ENCODE measurements at places on chromosomes 16 and 17.

DNA sequence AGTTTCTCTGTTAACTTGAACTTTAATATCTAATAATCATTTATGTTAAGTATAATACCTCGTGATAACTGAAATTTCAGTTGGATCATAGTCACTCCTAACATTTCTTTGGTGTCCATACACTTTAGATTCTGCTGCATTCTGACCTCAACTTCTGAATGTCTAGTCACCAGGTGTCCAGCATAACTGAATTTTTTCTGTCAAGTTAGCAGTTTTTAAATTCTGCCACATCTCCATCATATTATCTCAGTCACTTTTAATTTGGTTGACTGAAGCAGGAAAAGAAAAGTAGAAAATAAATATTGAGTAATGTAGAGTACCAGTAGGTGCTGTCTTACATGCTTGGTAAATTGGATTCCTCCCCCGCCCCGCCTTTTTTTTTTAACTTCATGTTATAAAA is 128.6 kb downstream of the TANC2 start:
- DNase-seq: no peak

- DNase-seq: no peak
Measured at GRCh38 chr16:7442050-7442449, 109.4 kb downstream of the RBFOX1 start.

GRCh38 chr17:13393841-13394710 is 207.7 kb downstream of the HS3ST3A1 start:
- DNase-seq: no peak

DNA sequence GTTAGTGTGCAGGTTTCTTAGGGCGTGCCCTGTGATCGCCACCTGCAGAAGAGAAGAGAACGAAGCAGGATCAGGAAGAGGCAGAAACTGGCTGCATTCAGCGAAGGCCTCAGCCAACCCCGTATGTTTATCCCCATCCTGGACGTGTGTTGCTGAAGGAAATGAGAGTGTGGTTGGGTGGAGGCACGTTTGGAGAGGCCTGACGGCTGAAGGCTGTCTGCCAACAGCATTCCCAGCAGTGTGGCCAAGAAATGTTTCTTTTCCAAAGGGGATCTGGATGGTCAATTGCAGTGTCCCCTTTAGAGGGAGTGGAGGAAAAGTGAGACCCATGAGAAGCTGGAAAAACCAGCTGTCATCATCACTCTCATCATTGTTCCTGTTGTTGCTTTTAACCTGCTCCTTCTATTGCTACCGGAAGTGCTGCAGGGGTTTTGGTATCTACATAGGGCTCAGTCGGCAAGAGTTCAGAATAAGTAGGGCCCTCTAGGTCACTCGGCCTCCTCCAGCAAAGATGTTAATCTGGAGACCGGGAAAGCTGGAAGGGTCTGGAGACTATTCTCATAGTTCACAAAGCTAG is 46.5 kb upstream of the SLC47A1 start:
- no peak for DNase-seq

DNA sequence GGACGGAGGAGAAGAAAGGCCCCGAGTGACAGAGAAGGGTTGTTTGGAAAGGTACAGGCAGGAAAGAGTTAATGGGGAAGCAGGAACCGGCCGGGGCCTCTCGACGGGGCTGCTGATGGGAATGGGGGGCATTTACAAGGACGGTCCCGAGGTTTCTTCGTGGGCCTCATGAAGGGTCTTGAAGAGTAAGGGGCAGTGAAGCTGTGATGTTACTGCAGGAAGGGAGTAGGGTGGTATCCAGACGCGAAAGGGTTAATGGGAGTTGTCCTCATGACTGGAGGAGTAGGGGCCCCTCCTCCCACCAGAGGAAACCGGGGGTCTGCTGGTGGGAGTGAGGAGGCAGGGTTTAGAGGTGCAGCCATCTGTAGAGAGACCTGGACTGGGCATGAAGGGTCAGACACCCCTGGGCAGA is 481 bp downstream of the PDK2 start:
- no peak for DNase-seq

DNA sequence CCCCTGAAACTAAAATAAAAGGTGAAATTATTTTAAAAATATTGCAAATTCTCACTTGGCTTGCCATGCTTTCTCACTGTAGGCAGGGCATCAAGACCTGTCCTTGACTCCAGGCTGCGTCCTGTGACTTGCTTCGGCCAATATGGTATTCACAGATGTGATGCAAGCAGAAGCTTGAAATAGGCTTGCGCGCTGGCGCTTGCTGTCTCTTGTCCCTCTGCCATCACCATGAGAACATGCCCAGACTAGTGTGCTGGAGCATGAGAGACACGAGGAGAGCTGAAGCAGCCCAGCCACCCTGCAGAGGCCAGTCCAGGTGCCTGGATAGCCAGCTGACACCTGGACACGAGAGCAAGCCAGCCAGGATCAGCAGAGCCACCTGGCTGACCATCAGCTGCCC is 21.8 kb upstream of the ZKSCAN2 start:
- no peak for DNase-seq

DNA sequence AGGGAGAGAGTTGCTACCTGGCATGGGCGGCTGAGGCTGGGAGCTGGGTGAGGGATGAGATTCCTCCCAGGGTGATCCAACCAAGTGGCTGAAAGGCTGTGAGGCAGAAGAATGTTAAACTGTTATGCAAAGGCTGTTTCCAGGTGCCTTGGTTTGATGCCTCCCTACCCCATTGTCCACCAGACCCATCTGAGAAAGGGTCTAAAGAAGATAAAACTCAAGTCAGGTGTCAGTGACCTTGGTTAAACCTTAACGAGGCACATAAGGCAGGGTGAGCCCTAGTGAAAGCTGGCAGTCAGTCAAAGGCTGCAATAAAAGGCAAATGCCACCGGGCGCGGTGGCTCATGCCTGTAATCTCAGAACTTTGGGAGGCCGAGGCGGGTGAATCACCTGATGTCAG is 23.8 kb downstream of the LDHD start:
- DNase-seq: no peak

DNA sequence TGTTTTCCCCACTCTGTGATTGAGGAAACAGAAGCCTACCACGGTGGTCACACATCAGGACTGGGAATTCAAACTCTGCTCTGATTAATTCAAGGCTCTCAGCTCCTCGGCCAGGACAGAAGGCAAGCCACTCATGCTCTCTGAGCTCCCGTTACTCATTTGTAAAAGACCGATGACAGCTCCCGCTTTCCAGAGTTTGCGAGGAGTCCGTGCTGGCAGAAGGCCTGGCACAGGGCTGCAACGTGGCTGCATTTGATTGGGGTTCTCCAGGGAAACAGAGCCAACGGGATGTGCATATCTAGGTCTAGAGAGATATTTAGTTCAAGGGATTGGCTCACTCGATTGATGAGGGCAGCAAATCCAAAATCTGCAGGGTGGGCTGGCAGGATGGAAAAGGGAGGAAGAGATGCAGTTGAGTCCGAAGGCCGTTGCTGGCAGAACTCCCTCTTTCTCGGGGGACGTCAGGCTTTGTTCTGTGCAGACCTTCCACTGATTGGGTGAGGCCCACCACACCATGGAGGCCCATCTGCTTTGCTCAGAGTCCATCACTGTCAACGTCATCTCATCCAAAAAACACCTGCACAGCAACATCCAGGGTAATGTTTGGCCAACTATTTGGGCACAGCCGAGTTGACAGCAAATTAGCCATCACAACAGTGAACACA is 215.5 kb upstream of the RPL38 start:
- no peak for DNase-seq

DNA sequence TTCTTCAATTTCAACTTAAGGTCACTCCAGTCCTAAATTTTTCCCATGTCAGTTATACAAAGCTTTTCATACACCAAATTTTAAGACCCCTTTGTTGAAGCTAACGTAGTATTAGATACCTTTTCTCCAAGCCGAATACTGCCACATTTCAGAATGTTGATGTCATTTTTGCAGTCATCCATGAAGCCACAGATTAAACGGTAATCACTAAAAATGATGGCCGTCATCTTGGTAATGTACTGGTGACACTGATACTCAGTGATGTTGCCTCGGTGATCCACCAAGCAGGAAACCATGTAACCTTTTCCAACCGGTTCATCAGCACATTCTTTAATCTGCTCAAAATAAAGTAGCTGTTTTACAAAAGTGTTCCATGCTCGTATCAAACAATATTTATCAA is 82.1 kb upstream of the CLEC18B start:
- DNase-seq: no peak

GRCh38 chr16:66728117-66728787 is 23.2 kb downstream of the DYNC1LI2 start:
- DNase-seq: no peak

- no peak for DNase-seq
Measured at GRCh38 chr17:63946440-63947363, 14.6 kb upstream of the CD79B start.

GRCh38 chr17:1552932-1553331 is 9.7 kb downstream of the PITPNA start:
- DNase-seq: no peak

DNA sequence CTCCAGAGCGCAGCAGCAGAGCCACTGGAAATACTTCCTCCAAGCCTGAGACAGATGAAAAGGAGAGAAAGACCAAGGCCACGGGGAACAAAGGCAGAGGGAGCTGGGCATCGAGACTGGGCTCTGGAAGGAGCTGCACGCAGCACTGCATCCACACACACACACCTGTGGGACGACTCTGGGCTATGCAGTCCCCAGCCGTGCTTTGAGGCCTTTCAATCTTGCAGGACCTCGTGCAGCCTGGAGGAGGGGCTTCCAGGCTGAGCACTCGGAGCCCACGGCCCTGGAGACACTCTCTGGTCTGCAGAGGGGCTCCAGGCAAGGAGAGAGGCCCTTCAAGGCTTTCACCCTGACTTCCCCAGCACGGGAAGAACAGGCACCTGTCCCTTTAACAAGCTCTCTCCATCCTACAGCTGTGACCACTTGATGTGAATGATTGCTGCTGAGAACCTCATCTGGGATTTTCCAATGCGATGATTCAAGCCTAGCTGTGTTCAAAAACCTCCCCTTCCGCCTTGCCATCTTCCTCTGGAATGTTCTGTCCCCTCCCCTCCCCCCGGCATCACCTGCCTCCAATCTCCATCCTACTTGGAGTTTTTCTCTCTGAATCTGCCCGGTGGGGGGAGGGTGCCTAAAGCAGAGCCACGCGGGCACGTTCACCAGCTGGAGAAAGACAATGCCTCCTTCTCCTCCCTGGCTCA is 37.5 kb downstream of the RBFOX3 start:
- no peak for DNase-seq

DNA sequence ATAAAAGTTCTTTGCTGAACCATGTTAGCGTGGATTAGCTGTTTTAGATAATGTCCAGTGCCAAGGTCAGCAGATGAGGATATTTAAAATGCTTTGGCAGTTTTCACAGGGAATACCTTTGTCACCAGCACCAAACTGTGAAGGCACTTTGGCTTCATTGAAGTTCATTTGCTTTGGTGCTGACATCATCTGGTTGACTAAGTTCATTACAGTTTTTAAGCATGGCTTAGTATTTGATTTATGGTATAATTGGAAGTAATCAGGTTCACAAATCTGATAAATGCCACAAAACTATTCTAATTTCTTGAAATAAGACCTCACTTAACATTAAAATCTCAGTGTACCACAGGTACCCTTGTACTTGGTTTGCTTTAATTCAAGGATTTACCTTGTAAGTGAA is 4.3 kb downstream of the GID4 start:
- DNase-seq: no peak

DNA sequence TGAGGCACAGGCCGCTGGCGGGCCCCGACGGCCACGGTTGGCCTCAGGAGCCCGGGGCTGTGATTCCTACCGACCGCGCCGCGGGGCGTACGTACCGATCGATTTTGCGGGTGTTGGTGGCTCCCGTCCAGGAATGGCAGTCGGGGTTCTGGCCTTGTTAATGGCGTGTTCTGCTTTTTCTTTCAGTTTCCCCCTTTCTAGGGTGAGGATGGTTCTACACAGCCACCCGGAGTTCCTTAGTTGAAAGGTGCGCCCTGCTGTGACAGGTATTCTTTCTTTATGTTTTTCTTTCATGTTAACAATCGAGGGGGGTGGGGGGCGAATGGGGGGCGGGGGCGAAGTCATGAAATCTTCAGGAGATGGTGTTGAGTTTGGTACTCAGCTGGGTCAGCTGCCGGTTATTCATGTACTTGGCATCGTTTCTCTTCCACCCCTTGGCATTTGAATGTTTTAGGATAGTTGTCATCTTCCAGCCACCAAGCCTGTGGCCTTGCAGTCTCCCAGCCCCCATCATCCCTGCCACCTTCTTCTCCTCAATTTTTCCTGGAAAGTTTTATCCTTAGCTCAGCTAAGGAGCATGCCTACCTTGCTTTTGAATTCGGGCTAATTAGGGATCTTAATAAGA is 802 bp downstream of the CYLD start:
- no peak for DNase-seq

Data from SIG-M5 (cell line).